ENCODE measurements at places on chromosomes 3 and 15. TPM values are rescaled to one million over a fixed set of nuclear protein-coding genes. Genes with fewer than 3 reads are reported as not detected.

Gene HDAC11
- 19.8 TPM for total RNA-seq

Gene GOLGA6B
- not detected for total RNA-seq

Gene PRRT3
- total RNA-seq = 2.9 TPM

Gene RARRES1
- total RNA-seq = 11.8 TPM

Gene LIPH
- 3.3 TPM for total RNA-seq

Gene FBXL22
- 5.1 TPM for total RNA-seq

Gene PATL2
- total RNA-seq = 0.49 TPM

Gene PPP2R3A
- 25.5 TPM for total RNA-seq

Gene HRG
- total RNA-seq = not detected

Gene TRH
- 14.0 TPM for total RNA-seq

Gene TMEM207
- total RNA-seq = not detected

Gene GPR176
- 19.8 TPM for total RNA-seq

Gene PGBD4
- total RNA-seq = 2.1 TPM

Gene FES
- total RNA-seq = 35.7 TPM

Gene PARP14
- 29.6 TPM for total RNA-seq

Gene OXTR
- 1.4 TPM for total RNA-seq

Gene CCDC13
- 9.3 TPM for total RNA-seq

Gene CRBN
- total RNA-seq = 219 TPM

Gene IGDCC3
- total RNA-seq = 5.4 TPM

Gene BCL2A1
- total RNA-seq = 1.5 TPM

Gene ASB14
- total RNA-seq = 0.33 TPM

Gene ZNF662
- 33.0 TPM for total RNA-seq

Gene ABHD14A
- total RNA-seq = 35.5 TPM

Gene GOLGA8T
- not detected for total RNA-seq

Gene RBSN
- total RNA-seq = 60.1 TPM

Gene ALDH1A2
- total RNA-seq = 53.7 TPM

Gene SERPINI2
- total RNA-seq = not detected

Gene ADAMTS17
- 24.5 TPM for total RNA-seq

Gene UPK1B
- total RNA-seq = 10.1 TPM

Gene CKMT1B
- total RNA-seq = 6.7 TPM

Gene CAND2
- total RNA-seq = 17.7 TPM

Gene RBP2
- not detected for total RNA-seq

Gene HDC
- 3.8 TPM for total RNA-seq
